ENCODE measurements at places on chromosomes 1 and 21.

DNA sequence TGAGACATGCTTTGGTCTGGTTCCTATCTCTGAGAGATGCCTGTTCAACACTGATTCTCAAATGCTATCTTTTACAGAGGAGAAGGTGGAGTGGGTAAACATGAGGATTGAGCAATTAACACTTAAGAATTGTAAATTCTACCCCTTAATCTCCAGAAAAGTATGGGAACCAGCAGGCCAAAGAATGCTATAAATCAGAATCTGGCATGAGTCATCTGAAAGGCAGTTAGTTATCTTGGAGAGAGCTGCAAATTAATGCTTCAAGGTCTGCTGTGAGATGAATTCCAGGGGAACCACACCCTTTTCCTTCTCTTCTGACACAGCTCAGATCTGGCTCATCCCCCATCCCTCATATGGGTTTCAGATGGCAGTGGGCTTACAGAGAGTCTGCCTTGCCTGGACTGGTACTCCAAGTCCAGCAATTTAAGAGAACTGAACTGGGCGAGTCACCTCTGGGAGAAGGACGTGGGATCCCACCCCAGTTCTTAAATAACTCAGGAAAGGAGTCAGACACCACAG lies 5.2 kb downstream of the S100A10 start:
- DNase-seq = no peak

GRCh38 chr1:32953495-32953894 lies 11.1 kb downstream of the RNF19B start:
- DNase-seq = no peak

DNA sequence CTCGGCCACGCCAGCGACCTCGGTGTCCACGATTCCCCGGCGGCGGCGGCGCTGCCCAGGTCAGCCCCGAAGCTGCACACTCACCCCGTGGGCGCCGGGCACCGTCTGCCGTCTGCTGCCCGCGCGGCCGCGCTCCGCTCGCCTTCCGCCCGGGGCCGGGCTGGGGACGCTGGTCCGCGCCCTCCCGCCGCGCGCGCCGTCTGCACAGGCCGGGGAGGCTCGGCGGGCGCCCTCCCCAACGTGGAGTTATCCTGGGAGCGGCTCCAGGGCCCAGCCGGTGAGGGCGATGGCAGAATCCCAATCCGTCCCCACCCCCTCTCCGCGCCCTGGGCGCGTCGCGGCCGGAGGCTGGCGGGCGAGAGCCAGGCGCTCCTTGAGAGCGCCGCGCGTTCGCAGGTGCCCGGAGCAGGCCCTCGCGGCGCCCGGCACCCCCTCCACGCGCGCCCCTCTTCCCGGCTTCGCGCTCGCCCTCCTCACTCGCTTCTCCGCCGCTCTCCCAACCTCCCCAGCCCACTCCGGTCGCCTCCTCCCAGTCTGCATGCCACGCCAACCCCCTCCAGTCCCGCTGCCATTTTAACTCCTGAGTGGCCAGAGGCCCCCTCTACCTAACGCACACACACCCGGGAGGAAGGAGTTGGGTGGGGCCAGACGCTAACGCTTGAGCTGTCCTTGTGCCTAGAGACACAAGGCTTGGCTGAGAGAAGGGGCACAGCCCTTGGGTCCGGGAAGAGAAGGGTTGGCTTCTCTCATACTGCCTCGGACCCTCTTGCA lies at the start of gene LRRN2:
TSS of gene LRRN2 (minus strand) at position 503 of the 771 bp plus-strand sequence. CDS start 65,746 bp downstream, outside the sequence.
- peak; percentile 43 for DNase-seq

GRCh38 chr1:234393190-234393589 lies 19.9 kb downstream of the COA6 start:
- no peak for DNase-seq

All from DMS79 treated with DMSO at 0.1 percent for 48 hours (cell line).